Stimulated activated CD8-positive, alpha-beta memory T cell treated with anti-CD3 and anti-CD28 coated beads, Interleukin-15, amount 100 ng/mL, for 24 hours (primary cell): ENCODE measurements at places on chromosomes 12 and 14.

- DNase-seq = no peak
These were observed 25.7 kb downstream of the FGF23 start for GRCh38 chr12:4353785-4354208.

GRCh38 chr14:67405771-67406170 lies 6.2 kb downstream of the PLEK2 start:
- DNase-seq = no peak

DNA sequence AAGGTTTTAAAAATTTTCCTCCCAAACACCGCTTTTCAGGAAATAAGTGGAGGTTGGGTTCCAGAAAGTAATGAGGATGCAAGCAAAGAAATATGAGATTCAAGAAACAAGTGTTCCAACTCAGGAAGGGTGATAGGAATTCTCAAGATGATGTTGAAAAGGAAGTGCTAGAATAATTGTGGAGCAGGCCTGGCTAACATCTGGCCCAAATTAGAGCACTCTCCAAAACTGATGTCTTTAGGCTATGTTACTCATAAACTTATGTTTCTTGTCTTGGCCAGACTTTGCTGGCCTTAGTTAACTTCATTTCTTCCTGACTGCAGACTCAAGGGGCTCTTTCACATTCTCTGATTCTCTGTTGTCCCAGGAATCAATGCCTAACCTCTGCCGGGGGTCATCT lies 116.3 kb downstream of the TMTC3 start:
- DNase-seq = no peak

DNA sequence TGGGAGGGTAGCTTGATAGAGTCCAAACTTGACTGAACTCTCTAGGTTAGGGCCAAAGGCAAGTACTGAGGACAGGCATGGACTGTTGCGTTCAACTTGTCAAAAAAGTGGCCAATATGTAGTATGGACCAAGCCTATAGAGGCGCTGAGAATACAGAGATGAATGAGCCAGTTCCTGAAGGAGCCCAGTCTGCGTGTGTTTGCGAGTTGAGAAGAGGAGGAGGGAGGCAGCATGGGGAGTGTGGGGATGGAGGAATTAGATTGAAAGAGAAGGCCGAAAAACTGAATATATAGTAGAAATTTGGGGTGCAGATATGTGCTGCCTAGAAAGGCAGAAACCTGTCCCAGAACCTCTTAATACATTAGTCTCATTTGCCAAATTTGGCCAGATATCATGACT lies 412.4 kb downstream of the PCNX1 start:
- DNase-seq = no peak

DNA sequence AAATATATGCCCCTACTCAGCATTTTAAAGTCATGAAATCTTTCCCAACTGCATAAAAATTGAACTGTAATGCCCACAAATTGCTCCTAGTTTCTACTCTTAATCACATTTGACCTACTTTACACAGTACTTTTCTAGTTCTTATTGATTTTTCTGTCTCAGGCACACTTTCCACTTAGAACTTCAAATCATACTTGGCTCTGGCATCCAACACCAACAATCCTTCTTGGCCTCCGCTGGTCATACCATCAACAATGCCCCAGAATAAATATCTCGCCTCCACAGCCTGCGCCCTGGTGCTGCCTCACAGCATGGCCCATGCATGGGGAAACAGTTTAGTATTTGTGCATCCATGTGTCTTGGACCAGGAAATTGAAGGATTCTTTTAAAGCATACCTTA lies 107.5 kb upstream of the SYT10 start:
- no peak for DNase-seq

DNA sequence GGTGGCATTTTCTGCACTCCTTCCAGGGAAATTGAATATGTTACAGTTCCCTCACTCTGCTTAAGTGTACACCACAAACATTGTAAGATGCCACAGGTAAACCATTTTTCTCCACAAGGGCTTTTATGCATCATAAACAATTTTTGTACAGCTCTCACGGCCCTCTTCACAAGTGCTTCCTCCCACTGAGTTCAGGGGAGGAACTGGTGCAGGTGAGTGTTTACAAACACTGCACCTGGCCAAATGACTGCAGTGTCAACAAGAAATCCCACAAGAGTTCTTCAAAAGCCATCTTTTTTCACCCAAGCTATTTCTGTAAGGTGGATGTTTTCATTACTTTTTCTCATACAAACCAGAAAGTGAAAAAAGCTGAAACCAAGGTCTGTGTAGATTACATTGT lies 973.2 kb downstream of the AACS start:
- no peak for DNase-seq
